ENCODE measurements at places on chromosomes 4 and X. TPM values are rescaled to one million over a fixed set of nuclear protein-coding genes. Genes with fewer than 3 reads are reported as not detected.

DNA sequence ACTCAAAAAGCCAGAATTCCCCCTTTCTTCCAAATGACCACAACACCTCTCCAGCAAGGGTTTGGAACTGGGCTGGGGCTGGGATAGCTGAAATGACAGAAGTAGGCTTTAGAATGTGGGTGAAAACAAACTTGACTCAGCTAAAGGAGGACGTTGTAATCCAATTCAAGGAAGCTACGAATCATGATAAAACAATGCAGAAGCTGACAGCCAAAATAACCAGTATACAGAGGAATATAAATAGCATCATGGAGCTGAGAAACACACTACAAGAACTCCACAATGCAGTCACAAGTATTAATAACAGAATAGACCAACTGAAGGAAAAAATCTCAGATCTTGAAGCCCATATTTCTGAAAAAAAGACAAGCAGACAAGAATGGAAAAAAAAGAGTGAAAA, 95.8 kb upstream of the TET2 start:
- no peak for DNase-seq

Gene KCNE5
- total RNA-seq = 0.85 TPM

DNA sequence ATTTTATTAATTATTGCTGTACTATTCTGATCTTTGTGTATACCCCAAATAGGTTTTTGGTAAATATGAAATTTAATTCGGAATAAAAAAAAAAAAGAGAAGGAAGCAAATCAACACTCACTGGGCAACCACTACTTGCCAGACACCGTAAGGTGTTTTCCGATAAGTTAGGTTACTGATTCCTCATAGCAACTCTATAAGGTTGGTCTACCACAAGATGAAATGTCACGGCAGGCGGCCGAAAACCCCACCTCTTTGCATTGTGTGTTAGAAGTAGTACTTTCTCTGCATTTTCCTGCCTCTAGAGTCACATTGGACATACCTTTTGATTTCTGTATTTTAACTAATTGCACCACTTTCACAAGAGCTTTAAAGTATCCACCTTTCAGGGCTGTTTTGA, 44.5 kb upstream of the RASGEF1B start:
- no peak for DNase-seq

DNA sequence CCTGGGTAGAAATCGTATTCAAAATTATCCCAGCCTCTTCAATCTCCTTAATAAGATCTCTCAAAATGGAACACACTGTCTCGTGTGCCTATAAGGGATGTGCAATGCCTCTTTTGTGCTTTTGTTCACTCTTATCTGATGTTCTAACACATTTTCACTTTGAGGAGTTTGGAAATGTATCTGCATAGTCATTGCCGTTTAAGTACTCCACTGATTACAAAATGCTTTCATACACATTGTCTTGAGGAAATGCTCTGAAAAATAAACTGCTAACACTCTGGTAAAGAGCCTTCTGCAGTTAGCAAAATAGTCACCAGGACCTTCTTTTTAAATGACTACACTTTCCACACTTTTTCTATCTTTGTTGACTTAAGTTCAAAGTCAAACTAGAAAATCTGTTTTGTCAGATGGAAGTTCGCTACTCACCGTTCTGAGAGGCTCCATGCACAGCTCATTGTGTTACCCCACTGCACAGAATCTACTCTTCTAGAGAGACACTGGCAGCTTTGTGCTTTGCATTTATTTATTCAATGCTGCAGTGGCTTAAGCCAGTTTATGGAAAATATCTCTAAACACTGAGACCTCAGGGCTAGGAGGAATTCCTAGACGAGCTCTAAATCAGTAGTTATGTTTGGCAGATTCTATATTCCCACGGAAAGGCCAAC, 159.0 kb downstream of the CHIC2 start:
- DNase-seq = no peak

Gene DACH2
- not detected for total RNA-seq

DNA sequence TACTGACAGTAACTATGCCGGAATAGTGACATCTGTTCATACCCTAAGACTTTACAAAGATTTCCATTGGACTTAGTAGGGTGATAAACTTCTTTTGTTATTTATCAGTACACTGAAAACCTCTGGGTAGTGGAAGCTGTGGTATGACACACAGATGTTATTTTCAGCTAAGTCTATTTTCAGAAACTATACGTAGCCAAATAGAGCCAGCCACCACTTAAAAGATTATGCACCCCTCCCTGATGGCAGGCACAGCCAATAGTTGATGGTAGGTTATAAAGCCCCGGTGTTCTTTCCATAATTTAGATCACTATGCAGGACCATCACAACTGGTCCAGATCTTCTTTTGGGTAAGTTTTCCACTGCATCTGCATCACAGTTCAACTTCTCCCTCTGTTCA, 1603.2 kb upstream of the PABPC4L start:
- no peak for DNase-seq

Gene S100G
- not detected for total RNA-seq

DNA sequence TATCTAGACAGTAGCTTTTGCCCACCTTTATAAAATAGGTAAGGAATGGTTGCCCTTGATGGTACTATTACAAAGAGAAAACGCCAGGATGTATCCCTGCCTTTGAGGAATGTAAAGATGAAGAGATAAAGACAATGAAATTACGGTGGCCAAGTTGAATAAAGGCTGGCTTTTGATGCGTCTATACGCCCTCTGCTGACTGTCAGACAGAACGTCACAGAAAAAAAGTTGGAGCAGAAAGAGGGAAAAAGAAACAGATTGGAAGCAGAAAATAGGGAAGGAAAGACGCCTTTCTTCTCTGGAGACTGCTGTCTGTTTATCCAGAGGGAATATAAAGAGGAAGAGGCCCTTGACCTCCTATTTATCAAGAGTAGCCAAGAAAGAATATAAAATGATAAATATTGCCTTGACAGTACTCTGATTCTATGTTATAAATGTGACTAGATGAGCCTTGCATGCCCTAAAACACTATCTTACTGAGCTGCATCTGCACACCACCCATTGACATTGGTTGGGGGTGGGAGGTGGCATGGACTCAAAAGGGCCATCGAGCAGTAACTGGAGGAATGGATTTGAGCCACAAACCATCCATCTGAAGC, 30.6 kb downstream of the PCDH19 start:
- no peak for DNase-seq

Gene ZNF141
- 7.9 TPM for total RNA-seq

Gene ZNF157
- total RNA-seq = 0.15 TPM

DNA sequence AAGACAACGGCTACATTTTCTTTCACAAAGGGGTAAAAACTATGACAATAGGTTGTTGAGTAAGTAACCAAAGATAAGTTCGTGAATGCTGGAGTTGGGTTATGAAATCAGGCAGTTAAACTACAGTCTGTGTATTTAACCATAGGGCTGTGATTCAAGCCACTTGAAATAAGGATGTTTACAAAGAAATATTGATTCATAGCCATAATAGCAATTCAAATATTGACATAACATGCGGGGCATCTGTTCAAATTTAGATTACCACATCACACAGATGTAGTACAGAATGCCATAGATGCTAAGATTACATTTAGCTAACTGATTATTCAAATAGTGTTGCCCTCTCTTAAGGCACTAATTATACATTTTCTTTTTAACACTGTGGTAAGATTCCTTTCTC, 364.1 kb downstream of the FSTL5 start:
- DNase-seq = no peak

Gene STBD1
- total RNA-seq = 15.0 TPM

Gene MAGEB17
- total RNA-seq = not detected

Gene MAGEA4
- total RNA-seq = not detected

Measured in chondrocyte (in vitro differentiated cells).